ENCODE measurements at places on chromosomes 13 and 19. TPM values are rescaled to one million over a fixed set of nuclear protein-coding genes. Genes with fewer than 3 reads are reported as not detected.

- DNase-seq = no peak
Observed at GRCh38 chr13:110850840-110851239, 64.0 kb downstream of the ANKRD10 start.

CLC gene
- not detected for total RNA-seq

DNA sequence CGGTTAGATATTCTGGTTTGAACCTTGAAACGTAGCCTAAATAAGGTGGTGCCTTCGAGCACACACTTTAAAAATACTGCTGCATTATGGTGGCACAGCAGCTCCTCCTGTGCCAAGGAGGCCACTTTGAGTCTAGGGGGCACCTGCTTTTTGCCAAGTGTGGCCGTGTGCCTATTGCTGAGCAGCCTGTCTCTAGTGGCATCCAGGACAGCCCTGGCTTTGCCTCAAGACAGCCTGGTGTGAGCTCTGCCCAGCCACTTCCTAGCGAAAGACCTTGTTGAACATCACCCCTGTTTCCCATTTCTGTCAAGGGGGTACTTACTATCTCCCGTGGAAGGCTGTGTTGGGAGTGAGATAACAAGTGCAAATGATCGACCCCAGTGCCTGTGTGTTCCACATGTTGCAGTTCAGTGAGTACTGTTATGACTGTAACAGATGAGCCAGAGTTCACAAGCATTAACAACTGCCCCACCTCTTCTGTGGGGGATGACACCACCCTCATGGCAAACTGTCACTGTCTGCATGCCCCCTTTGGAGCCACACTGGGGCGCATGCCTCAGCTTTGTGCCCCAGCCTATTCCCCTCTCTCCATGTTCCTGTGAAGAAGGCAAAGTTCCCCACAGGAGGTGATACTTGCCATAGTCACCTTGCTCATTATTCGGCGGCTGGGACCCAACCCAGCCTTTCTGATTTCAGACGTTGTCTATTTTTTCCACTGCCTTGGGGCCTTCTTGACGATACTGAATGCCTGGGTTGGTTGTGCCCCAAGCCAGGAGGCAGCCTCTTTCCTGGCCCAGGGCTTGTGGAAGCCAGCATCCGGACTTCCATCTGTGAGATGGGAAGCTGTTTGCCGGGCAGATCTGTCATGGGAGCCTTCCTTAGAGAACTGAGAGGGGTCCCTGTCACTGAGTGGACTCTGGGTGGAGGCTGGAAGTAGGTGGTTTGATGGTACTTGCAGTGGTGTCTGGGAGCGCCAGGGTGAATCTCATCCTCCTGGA, 5.4 kb downstream of the GATAD2A start:
- no peak for DNase-seq

MAB21L1 gene
- 0.21 TPM for total RNA-seq

Data from type B pancreatic cell (in vitro differentiated cells).